ENCODE measurements at places on chromosomes 5 and 9.

DNA sequence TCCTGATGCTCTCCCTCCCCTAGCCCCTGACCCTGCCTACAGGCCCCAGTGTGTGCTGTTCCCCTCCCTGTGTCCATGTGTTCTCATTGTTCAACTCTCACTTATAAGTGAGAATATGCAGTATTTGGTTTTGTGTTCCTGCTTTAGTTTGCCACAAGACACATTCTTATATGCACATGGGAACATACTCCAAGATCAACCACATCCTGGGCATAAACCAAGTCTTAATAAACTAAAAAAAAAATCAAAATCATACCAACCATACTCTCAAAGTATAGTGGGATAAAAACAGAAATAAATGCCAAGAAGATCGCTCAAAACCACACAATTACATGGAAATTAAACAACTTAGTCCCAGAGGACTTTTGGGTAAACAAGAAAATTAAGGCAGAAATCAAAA is 11.2 kb upstream of the ZCCHC9 start:
- no peak for DNase-seq

DNA sequence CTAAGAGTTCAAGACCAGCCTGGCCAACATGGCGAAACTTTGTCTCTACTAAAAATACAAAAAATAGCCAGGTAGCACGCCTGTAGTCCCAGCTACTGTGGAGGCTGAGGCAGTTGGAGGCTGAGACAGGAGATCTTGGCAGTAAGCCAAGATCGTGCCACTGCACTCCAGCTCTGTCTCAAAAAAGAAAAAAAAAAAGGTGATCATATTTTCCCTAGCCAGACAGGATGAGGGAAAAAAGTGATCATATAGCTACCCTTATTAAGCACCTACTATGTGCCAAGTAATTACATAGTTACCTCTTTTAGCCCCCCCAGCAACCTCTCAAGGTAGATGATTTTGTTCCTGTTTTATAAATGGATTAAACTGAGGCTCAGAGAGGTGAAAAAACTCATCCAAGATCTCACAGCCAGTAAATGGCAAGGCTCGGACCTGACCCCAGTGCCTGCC is 18.1 kb upstream of the RPL26L1 start:
- DNase-seq = peak; percentile 42

DNA sequence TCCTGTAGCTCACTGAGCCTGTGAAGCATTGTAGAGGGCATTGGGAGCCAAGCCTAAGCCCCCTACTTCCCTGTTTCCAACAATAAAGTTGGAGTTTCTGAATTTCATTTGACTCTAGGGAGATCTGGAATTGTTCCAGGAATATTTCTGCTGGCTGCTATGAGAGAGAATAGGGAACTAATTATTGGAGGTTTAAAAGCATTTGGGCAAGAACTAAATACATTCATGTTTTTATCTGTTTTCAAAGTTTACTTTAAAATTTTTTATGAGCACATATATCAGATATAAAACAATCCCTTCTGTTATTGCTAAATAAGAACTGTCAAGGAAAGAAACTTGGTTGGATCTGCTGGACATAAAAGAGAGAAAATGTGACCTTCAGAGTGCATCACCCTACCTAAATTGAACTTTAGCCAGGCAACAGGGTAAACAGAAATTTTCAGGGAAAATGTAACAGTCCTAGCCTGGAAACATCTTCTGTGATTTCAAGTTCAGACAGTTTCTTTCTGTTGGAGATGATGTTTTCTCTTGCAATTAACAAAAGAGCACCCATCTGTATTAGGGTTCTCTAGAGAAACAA is 19.3 kb upstream of the LECT2 start:
- DNase-seq = no peak

DNA sequence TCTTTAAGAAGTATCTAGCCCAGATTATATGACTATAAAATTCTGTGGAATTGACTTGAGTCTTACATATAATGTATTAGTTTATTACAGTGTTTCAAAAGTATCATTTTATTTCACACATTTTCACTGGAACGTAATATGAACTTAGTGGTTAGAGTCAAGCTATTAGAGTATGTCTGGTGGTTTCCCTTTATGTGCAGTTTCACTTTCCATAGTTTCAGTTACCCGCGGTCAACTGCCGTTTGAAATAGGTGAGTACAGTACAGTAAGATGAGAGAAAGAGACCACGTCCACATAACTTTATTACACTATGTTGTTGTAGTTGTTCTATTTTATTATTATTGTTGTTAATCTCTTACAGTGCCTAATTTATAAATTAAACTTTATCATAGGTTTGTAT is 50.5 kb downstream of the COMMD10 start:
- DNase-seq = no peak

- DNase-seq = no peak
Observed at GRCh38 chr5:10617103-10617502, 53.2 kb downstream of the ANKRD33B start.

DNA sequence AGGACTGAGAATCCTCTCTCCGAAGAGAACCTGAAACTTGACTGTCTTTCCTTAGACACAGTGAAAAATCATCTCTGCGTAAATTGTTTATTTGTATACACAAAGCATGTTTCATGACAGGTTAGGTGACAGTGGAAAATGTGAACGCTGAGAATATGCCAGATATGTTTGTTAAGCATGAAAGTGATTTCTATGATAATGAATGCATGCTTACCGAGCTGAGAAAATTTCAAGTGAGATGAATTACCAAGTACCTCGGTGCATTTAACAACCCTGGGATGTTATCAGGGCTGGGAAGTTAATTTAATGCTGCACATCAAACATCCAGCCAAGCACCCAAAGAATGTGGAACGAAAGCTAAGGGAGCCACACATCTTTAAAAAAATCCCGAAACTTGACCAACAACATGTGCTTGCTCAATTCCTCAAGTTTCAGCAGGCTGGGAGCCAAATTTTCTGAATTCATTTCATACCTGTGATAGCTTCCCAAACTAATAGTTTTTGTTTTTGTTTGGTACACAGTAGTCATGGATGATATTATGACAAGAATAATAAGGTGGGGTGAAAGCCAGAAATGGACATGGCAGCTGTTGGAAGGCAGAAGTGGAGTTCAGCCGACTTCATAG is 336.9 kb downstream of the ARHGEF28 start:
- DNase-seq = no peak

DNA sequence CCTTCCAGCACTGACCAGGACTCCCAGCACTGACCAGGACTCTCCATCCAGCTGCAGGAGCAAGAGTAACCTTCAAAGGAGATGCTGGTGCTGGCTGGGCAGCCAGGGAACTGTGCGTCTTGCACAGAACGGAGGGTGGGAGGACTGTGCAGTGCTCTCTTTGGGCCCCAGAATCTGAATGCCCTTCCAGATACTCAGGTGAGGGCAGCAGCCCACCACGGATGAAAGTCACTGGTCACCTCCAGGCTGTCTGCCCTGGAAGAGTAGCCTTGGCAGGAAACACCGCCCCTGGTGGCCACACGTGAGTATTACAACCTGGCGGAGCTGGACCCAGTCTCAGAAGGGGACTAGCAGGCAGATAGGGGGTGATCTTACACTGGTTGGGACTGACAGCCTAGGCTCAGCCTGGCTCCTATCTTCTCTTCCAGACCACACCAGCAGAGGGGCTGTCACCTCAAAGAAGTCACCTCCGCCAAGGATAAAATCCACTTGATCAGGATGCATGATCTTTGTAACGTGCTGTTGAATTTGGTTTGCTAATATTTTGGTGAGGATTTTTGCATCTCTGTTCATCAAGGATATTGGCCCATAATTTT is 4.8 kb upstream of the SARDH start:
- DNase-seq = peak; percentile 97

- DNase-seq = no peak
Observed at GRCh38 chr9:68585034-68585761, 44.5 kb upstream of the TMEM252 start.

GRCh38 chr9:13139641-13140171 is 139.8 kb downstream of the MPDZ start:
- peak; percentile 94 for DNase-seq

GRCh38 chr9:80954521-80954920 is 734.8 kb downstream of the TLE1 start:
- DNase-seq = no peak

DNA sequence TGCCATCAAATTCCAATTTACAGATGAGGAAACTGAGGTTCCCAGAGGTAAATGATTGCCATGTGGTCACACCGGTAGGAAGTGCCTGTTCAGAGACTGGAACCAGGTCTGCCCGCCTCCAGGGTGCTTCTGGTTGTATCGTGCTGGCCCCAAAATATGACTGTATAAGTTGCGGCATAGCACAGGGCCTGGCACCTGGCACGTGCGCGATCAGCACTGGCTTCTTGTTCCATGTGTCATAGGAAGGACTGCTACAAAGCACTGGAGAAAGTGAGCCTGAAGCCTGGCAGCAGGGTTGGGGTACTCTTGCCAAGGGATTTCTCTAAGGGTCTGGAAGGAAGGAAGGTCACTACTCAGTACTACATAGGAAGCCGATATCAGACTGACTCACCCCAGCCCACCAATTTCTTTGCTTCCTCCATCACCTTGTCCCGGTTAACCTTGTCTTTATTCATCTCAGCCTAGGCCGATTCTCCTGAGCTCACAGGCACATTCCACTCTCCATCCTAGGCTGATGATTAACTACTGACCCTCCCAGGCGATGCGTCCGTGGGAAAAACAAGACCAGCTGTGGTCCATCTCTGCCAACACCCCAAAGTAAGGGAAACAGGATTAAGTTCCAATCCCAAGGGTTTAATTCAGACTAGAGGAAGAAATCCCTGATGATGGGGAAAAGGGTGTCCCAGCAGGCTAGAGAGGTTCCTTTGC is 1.8 kb downstream of the HRH2 start:
- DNase-seq = no peak

DNA sequence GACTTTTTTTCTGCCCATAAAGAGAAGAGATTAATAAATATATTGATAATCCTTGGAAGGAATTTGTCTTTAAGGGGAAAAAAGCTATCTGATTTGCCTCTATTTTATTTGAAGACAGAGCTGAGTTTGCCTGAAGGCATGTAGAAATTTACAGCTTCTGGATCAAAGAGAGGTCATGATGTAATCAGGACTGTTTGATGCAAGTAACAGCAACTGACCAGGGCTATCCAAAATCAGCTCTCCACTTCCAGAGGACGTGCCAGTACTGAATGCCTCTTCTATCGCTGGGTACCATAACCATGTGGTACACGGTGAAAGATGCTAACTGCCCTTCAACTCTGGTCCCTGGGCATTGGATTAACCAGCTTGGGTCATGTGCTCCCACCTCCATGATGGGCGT is 90.6 kb downstream of the ZFAND5 start:
- no peak for DNase-seq

DNA sequence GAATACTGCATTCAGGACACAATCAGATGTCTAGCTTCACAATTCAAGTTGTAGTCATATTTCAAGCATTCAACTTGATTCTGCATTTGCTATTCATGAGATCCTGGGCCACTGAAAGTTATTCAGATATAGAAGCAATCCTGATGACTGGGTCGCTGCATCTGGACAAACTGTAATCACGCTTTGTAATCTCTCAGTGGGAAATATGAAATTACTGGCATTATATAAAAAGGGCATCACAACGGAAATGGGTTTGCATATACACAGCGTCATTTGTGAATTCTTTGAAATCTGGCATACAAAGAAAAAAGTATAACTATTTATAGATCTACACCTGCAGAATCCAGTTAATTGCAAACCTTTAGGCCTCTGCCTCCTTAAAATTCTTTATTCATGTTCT is 102.2 kb downstream of the PARP8 start:
- no peak for DNase-seq

DNA sequence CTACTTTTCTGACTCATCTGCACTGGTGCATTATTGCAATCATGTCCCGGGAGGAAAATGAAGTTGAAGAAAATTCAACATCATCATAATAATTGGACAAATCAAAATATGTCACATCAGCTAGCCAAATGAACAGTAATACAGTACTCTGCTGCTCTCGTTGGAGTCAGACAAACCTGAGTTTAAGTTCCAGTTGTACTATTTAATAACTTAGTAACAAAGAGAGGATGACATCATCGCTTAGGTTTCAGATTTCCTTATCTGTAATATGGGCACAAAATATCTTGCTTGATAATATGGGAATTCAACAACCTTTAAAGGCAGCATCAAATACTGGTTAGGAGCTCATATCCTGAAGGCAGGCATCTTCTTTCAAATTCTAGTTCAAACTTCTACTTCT is 1248.9 kb upstream of the ACO1 start:
- no peak for DNase-seq

DNA sequence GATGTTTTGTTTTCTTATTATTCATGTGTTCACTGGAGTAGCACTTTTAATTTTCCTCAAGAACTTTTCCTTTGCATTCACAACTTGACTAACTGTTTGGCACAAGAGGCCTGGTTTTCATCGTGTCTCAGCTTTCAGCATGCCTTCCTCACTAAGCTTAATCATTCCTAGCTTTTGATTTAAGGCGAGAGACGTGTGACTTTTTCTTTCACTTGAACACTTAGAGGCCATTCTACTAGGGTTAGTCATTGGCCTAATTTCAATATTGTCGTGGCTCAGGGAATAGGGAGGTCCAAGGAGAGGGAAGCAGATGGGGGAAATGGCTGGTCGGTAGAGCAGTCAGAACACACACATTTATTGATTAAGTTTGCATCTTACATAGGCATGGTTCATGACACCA is 94.0 kb downstream of the ZNF462 start:
- DNase-seq = no peak

DNA sequence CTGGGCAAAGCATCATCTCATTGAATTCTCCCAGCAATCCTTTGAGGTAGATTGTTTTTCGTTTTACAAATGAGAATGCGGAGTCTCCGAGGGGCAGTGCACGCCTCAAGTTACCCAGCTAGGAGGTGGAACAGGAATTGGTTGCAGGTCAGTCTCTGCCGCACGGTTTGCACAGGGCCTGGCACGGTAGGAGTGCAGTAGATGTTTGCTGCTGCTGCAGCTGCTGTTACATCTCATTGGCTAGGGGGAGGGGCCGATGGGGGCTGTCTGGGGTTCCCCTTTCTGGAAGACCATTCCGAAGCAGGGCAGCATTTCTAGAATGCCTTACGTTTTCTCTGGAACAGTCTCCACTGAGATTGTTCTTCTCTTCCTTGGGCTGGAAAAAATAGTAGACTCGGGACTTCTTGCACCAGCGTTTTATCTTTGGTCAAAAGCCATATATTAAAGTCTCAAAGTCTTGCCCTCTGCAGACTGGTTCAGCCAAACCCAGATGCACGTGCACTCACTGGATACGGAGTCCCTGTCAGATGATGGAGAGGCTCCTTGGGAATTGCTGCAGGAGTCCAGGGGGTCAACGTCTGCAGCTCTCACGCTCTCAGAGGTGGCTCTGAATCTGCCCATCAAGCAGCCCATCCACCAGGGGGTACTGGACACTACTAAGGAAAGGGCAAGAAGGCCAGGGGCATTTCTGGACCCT is 1.2 kb downstream of the USP20 start:
- no peak for DNase-seq

GRCh38 chr5:169300468-169301385 is at the start of gene SLIT3:
Gene SLIT3, minus strand, starts transcription at chr5:169301139. Its CDS starts 430 bp downstream, at chr5:169300709.
- DNase-seq = peak; percentile 95

DNA sequence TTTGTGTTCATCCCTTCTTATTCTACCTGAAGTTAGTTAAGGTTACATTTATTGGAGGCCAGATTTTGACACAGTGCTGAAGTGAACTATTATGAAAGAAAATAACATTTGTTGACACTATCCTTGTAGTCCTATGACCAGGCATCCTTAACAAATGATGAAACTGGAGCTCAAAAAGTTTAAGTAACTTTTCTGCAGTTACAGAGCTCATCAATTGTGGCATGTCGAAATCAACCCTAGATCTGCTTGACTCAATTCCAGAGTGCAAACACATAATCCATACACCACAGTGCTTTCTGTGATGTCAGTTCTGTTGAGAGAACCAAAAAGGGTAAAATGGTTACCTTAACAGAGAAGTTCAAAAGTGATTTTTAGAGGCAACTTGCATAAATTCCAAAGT is 28.6 kb downstream of the KCNN2 start:
- DNase-seq = no peak
